ENCODE measurements at places on chromosomes 12 and 14.

DNA sequence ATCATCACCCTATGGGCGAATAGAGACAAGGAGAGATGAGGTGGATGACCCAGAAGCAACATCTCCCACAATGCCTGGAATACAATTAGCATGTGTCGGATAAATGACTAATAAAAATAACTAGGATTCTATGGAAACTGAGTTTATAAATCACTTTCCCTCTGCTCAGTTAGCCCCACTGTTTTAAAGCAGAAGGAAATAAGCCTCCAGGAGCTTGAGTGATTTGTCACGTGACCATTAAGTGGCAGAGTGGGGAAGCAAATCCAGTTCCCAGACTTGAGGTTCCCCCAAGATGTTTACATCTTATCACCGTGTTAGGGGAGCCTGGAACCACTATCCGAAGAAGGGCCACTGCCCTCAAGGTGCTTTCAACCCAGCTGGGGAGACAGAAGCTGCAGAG lies 136.5 kb upstream of the CCND2 start:
- no peak for DNase-seq

GRCh38 chr14:99391671-99392070 lies 89.0 kb downstream of the SETD3 start:
- no peak for DNase-seq

- no peak for DNase-seq
These were observed 61.5 kb downstream of the LGMN start for GRCh38 chr14:92686900-92687427.

DNA sequence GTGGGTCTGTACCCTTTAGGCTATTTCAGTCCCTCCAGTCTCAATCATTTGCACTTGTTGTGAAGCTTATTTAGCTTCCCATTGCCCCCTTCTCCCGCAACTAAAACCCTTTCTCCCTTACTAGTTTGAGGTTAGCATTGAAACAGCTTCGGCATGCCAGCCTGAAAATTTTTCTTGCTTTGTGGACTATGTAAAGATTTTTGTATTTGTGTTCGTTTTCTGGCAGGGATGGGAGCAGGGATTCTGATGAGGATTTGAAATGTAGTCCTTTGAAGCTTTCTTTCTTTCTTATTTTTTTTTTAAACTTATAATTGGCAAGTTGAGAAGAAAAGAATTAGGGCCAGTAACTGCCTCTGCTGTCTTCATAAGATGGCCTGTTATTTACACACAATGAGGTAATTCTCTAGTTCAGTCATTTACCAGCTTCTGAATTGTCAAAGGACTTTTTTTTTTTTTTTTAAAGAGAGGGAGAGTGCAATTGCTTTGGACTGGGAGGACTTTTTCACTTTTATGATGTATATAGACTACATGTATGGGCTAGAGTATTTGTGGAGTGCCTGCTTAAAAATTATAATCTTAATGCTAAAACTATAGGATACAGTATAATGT lies 29.0 kb downstream of the PALS1 start:
- DNase-seq, result no peak

DNA sequence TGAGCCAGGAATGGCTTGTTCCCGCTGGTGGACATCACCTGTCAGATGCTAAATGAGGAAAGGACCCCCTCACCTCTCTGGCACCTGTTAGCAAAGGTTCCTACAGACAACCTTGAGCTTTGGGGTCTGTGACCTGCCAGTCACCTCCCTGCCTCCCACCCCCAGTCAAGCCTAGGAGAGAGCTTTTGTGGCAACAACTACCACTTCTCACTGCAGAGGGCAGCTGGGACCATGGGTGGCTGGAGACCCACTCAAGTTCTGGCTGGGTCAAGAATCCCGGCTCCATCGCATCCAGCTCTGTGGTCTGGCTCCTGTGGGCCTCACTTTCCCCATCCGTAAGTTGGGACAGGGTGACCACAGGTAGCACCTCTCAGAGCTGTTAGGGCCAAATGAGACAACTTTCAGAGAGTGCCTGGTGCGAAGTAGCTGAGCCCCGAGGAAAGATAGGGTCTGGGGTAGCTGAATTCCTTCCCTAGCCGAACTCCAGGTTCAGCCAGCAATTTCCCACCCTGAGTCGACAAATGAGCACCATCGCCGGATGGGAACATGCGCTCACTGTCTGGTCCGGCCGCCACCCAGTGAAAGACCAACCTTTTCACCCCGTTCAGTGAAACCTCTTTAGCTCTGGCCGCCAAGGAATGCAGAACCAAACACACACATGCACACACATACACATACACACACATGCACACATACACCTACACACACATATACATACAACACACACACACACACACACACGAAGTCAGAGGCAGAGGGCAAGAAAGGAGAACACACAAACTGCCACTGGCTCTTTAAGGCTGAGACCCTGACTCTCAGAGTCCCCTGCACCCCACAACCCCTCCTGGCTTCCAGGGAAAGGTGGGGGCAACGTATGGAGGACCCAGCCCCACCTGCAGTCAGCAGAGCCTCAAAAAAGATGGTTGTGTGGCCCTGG lies 1.9 kb downstream of the TMEM119 start:
- DNase-seq, result no peak

DNA sequence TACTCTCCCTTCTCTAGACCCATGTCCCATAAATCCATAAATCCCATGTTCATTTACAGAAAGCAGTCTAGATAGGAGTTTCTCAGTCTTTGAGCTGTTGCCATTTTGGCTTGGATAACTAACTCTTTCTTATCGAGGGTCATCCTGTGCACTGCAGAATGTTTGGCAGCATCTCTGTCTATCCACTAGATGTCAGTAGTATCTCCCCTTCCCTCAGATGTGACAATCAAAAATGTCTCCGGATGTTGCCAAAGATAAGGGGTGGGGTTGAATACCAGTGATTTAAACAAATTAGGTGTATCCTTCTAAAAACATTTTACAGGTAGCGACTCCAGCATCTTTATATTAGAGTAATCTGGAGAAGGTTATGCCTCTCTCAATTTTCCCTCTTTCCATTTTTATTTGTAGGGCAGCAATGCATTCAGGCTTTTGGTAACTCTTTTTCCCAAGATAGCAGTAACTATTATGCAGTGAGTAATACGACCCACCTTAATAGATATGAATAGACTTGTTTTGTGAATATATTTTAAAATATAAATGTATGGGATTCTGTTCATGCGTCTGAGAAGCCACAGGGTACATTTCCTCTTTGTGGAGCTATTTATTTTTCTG lies 100.7 kb downstream of the LRRK2 start:
- DNase-seq, result no peak

- no peak for DNase-seq
These were observed 38.0 kb downstream of the ADIPOR2 start for GRCh38 chr12:1728824-1729223.

DNA sequence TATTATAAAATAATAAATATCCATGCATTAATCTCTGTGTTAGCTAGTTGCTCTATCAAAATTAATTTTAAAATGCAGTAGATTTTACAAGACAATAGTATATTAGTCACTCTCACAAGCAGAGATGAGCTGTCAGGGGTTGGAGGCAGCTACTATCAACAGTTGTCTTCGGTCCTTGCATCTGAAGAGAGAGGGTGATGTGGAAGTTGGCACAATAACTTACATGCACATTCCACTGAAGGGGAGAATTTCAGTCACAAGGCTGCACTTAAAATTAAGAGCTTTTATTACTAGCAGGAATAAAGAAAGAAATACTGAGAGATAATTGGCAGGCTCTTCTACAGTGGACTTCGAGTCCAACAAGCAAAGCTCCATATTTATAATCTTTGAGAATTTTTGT lies 166.9 kb upstream of the DCN start:
- DNase-seq, result no peak

DNA sequence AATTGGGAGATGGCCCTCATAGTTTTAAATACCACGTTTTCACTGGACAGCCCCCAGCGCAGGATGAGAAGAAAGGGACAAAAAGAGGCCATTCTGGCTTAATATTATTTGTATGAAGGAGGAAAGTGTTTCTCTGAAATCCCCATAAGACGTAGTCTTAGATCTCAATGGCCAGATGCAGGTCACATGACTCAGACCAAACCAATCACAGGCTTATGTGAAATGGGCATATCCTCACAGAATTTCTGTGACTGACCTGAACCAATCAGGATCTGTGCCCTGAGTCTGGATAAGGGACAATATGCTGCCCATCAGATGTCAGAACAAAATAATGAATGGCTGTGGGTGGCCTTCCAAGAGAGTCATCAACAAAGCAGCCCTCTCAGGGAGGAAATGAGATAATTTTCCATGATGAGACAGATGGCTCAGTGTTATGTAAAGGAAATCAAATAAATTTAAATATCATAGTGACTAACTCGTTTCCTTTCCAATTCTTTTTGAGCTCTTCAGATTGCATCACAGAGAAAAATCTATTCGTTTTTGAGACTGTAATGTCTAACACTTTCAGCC lies 1009.5 kb upstream of the TMEM132C start:
- no peak for DNase-seq

DNA sequence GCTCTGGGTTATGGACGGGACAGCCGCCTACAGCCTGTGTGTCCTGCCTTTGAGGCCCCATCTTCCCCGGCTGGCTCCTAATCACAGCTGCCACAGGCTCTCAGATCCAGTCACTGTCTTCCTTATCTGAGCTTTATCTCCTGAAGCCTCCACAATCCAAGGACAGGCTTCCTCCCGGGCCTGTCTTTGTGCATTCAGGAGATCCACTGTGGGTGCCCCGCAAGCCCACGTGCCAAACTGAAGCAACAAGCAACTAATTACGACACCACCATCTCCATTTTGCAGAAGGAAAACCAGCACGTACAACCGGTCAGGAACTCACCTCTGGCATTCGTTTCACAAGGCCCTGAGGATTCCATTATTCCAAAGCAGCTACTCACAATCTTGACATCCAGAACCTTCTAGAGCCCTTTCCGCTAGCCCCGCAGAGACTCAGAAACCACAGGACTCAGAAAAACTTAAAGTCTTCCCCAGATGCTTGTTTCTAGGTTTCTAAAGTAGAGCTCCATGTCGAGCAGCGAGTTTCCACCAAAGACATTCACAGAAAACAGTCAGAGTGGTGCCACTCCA lies 14.0 kb downstream of the SYNE3 start:
- DNase-seq, result no peak

DNA sequence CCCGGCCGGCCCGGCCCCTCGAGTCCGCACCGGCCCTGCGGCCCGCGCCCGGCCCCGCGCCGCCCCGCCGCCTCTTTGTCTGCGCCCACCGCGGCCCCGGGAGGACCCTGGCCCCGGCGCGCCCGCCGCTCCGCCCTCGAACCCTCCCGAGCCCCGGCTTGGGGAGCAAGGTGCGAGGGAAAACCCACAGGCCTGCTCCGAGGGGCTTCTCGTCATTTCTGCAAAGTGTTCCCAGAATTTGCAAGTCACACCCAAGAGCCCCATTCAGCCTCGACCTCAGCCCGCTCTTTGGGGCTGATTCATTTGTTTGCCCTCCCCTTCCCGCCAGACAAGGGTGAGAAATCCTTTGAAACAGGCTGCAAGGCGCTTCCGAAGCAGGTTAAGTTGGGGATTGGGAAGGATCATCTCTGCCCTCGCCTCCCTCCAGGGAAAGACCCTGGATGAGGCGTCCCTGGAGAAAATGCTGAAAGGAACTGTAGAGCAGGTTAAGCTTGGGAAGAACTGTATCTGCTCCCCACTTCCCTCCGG lies 325 bp upstream of the CLIP1 start:
- no peak for DNase-seq

DNA sequence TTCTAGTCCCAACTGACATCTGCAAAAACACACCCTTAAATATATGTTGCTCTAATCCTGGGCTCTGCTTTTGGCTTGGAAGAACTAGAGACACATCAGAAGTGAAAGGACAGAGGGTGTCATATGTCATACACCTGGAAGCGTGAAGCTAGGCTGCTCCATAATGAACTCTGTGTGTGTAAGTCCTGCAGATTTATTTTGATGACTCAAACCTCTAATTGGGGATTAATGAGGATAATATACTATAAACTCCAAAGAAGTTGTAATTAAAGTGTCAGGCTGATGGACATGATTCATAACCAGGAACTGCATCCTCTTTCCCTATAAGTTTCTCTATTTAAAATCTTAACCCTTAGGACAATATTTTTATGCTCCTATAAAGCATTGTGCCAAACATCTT lies 4.4 kb upstream of the KCNK10 start:
- no peak for DNase-seq

- peak; percentile 76 for DNase-seq
These were observed 113.7 kb upstream of the NCOR2 start for GRCh38 chr12:124680863-124681778.

DNA sequence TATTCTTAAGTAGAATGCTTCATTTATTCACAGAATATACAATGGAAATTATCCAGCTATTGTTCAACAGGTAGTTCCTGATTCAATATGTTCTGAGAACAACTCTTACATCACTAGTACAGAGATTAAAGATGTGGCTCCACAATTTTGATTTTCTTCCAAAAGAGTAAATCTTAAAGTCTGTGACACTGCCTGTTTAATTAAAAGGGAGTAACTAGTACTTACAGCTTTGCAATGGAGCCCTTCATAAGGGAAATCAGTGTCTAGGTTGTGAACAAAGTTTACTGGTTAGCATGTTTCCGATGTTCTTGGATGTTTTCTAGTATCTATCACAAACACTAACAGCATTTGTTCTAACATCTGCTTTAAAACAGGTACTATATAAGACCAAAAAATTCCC lies 30.8 kb downstream of the MIA2 start:
- no peak for DNase-seq

DNA sequence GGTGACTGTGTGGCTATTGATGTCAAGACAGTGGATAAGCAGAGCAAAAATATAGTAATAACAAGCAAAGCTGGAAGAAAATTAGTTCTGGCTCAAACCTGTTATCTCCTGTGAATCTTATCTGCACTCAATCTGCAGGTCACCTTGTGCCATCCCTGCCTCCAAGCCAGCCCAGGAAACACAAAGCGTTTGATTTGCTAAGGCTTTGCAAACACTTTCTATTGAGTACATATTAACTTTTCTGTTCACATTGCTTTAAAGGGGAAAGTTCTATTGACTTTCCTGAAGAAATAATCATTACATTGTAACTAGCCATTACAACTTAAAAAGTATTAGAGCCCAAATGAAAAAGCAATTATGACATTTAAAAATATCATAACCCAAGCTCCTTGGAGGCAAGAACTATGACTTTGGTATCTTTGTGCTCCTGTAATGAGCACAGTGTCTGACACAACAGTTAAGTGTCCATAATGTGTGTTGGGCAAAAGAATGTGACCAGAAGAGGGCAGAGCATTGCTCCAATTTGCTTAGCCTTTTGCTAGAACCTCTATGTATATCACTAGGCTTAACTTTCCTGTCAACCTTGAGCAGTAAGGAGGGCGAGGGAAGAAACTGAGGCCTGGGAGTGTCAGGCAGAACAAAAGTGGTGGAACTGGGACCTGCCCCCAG lies 24.7 kb downstream of the SERPINA3 start:
- DNase-seq, result no peak

DNA sequence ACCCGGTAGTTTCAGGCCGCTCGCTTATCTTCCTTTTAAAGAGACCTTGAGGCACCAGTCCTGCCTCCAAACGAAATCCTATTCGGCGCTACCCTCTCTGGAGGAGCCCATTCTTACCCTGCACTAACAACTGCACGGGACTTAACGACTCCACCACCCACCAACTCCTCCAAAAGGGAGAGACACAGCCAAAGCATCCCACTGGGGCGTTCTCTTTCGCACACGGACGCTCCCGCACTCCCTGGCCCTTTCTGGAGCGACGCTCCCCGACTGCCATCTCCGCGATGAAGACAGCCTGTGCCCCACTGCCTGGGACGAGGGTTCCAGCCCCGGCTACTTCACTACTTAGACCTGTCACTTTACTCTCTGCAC lies 650 bp downstream of the GALC start:
- no peak for DNase-seq

- no peak for DNase-seq
These were observed 67.0 kb downstream of the ARF6 start for GRCh38 chr14:49959822-49960408.

GRCh38 chr12:55931317-55931779 lies 386 bp downstream of the DGKA start:
- no peak for DNase-seq
